Activated CD8-positive, alpha-beta memory T cell treated with anti-CD3 and anti-CD28 coated beads for 4 hours (primary cell): ENCODE measurements at places on chromosomes 5 and 9.

DNA sequence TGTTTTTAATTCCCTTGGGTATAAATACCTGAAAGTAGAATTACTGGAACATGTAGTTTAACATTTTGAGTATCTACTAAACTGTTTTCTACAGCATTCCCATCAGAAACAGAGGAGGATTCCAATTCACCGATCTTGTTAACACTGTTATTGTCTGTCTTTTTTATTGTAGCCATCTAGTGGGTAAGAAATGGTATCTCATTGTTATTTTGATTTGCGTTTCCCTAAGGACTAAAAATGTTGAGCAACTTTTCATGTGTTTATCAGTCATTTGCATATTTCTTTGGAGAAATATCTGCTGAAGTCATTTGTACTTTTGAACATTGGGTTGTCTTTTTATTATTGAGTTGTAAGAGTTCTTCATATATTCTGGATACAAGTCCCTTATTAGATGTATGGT is 135.2 kb upstream of the NFIL3 start:
- no peak for DNase-seq

DNA sequence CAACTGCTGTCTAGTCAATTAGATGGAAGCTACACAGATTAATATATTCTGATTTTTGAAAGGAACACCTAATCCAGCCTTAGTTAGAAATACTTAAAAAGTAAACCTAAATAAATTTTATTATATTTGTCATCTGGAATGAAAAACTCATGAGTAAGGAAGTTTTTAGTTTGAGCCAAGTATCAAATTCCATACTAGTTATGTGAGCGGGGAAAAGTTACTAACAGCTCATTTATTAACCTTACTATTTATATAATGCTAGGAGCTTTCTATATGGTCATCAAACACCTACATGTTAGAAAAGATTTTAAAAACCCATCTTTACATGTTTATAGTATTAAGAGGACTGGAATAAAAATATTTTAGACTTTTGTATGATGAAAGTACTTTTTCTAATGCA is 41.6 kb upstream of the POU5F2 start:
- no peak for DNase-seq

- no peak for DNase-seq
Observed at GRCh38 chr5:96125231-96125891, 163.7 kb upstream of the ELL2 start.

GRCh38 chr5:173537228-173537627 is 79.2 kb downstream of the BOD1 start:
- no peak for DNase-seq

- no peak for DNase-seq
Observed at GRCh38 chr9:38337706-38338264, 54.7 kb upstream of the ALDH1B1 start.

DNA sequence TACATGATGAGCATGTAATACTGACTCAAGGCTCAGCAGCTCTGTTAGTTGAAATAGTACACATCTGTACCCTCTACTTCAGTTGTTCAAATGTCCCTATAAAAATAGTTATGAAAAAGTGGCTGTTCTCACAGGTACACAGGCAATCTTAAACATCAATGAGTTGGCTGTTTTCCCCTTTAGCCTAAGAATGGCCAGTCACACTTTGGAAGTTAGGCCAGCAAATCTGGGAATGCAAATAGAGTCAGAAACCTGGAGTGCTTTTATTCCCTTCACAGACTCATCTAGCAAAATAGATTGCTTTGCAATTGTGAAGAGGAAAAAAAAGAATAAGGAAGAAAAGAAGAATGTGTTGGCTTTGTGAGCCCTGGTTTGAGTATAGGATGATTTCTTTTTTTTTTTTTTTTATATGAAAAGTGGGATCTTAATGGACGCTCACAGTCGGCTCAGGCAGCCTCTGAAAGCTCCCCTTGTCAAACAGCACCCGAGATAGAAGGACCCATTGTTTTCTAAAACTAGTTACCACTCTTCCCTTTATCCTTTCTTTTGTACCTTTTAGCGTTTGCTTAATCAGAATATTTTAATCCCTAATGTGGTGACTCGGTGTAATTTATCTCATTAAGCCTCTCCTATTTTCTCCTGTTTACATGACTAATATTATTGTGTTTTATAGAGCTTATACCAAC is 27.9 kb upstream of the TLE1 start:
- no peak for DNase-seq

DNA sequence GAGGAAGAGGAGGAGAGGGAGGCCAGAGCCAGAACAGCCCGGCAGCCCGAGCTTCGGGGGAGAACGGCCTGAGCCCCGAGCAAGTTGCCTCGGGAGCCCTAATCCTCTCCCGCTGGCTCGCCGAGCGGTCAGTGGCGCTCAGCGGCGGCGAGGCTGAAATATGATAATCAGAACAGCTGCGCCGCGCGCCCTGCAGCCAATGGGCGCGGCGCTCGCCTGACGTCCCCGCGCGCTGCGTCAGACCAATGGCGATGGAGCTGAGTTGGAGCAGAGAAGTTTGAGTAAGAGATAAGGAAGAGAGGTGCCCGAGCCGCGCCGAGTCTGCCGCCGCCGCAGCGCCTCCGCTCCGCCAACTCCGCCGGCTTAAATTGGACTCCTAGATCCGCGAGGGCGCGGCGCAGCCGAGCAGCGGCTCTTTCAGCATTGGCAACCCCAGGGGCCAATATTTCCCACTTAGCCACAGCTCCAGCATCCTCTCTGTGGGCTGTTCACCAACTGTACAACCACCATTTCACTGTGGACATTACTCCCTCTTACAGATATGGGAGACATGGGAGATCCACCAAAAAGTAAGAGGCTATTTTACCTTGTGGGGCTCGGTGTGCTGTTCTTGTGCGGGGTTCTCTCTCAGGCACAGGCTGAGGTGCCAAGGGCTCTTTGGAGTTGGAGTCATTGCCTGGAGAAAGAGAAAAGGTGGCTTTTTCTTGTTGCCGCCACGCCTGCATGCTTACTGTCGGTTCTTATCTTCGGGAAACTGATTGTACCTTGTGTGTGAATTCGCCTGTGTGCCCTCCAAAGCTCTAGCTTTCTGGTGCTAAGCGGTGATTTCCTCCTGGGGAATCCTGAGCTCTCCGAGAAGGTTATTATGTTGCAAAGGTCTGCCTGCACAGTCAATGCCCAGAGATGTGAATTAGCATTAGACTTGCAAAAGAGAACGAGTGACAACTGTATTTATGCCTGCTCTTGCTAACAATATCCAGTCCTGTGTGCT is at the start of gene ISL1:
Gene ISL1, plus strand, starts transcription at position 318 of the 991 bp plus-strand sequence. Its CDS starts 224 bp downstream, at position 542.
- DNase-seq, result no peak

DNA sequence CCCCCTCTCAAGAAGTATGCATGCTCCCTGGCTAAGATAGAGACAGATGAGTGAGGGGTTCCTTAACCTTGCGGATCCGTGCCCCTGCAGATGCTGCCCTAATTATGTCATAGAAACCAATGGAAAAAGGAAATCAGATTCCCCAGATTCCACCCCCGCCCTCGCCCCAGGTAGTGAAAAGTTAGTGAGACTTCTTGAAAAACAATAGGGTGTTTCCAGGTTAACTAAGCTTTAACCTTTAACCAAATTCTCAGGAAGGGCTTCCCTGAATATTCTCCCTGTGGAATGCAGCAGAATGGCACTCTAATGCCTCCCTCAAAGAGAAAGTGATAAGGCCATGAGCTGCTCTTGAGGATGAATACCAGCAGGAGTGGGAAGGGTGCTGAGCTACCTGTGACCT is 116.0 kb upstream of the RANBP3L start:
- no peak for DNase-seq

DNA sequence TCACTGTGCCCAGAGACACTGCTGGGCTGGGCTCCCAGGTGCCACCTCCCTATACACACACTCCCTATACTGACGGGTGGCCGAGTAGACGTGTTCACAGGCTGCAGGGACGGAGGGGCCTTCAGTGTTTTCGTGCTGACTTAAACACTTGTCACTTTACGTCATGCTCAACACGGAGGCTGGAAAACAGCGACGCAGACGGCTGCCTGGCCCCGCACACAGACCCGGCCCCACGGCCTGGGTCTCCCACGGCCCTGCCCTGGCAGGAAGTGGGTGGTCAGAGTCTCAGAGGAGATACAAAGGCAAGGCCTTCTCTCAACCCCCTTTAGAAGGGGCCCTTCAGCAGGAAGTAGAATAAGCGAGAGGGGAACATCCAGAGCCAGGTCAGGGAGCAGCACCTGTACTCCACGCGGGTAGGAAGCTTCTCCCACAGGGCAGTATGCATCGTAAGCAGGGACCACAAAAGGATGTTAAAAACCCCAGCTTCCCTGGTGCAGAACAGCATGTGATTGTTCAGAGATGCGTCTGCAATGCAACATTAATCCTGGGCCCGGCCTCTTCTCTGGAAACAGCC is 11.9 kb upstream of the TBC1D9B start:
- no peak for DNase-seq

GRCh38 chr9:129557192-129558036 is 63.5 kb downstream of the C9orf50 start:
- DNase-seq, result no peak

- no peak for DNase-seq
Observed at GRCh38 chr9:110940951-110941557, 97.2 kb downstream of the LPAR1 start.

GRCh38 chr9:116592970-116593369 is 94.1 kb upstream of the TRIM32 start:
- DNase-seq, result no peak

DNA sequence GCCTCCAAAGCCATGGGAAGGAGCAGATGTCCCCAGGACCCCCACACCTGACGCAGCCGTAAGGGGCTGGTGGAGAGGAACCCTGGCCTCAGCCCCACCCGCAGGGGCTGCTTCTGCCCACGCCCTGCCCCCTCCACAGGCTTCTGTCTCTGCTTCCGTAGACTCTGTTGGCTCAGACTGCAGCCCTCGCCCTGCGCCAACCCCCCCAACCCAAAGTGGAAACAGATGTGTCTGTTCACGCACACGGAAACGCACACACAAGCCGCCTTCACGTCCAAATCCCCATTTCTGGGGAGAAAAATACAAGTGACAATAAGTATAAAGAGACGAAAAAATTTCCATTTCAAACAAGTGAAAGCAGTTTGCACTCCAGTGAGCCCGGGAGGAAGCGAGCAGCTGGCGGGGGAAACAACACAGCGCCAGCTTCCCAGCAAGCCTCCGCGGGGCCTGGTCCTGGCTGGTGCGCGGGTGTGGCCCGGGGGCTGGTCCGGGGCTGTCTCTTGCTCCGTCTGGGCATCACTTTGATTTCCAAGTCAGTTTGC is 32.6 kb upstream of the RXRA start:
- no peak for DNase-seq

DNA sequence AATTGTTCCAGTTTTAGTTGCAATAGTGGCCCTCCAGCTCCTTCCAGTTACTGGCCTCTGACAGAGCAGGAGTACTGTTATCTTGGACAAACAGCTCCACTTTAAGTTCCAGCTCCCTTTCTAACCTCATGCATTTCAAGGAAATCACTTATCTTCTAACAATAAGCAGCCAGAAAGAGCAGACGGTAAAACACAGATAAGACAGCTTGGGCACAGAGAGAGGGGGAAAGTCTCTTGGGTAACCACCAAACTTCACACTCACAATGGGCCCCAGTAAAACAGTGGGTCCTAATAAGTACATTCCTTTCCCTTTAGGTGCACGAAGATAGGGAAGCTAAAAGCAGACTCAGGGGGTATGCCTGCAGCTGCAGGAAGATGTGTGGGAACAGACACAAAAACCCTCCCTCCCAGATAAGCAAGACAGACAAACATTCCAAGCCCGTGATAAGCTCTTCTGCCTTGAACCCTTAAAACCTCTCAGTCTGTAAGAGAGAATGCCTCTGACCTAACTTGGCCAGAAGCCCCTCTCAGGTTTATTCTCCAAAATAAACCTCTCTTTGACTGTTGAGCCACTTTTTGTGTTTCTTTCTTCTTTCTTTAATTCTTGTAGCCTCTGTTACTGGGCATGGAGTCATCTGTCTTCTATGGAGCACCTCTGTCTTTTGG is 30.8 kb downstream of the OR1J1 start:
- no peak for DNase-seq

GRCh38 chr5:158923799-158924551 is 175.7 kb downstream of the EBF1 start:
- no peak for DNase-seq

- DNase-seq, result no peak
Observed at GRCh38 chr9:13919401-13919800, 394.5 kb downstream of the NFIB start.

DNA sequence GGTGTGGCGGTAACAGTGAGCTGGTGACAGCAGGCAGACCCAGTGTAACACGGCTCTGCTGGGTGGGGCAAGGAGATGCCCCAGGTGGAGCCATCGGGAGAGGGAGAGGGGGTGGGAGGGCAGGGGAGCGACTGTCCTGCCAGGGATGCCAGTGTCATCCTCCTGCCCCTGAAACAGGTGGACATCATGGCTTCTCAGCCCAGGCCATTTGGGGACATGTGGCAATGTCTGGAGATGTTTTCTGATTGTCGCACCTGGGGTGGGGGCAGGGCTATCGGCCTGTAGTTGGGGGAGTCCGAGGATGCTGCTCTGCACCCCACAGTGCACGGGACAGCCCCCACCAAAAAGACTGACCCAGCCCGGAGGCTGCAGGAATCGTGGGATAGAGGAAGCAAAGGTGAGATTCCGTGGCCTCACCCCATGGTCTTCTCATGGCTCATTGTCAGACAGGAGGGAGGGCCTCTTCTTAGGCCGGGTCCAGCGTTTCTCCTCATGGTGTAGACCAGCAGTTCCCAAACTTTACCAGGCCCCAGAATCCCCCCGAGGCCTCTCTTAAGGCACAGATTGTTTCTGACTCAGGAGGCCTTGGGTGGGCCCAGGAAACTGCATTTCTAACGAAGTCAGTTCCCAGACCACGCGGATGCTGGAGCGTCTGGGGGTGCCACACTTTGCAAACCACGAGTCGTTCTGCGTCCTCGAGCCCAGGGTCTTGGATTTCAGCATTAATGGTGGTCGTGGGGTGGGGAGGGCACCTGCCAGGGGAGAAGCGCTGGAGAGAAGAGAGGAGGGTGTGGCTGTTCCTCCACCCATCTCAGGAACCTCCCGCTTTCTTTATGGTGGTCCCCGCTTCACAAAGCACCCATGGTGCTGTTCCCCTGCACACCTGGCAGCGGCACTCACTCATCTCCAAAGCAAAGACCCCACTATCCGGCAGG is 11.0 kb downstream of the COL5A1 start:
- no peak for DNase-seq

DNA sequence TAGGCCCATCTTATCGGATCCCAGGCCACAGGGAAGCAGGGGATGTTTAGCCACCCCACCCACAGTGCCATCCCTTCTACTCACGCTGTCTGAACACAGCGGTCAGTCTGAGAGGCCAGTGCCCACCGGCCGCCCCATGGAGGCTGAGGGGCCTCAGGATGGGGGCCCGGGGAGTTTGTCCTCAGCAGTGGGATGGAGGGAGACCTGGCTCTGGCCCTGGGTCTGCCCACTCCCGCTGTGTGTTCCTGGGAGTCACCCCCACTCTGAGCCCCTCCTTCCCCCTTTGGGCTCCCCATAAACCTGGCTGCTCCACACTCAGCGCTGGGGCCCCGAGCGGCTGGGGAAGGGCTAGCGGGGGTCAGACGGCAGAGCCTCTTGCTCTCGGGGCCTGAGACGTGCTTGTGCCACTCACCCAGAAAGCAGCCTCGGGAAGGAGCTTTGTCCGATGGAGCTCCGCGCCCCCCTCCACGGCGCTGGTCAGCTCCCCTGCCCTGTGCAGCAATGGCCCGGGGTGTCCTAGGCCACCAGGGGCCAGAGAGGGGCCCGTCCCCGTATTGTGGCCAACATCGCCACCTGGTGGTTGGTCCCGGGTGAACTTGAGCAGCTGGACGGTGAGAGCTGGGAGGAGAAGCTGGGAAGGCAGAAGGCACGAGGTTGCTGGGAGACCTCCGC is 10.9 kb upstream of the LAMC3 start:
- no peak for DNase-seq
